Stimulated activated CD4-positive, alpha-beta T cell treated with anti-CD3 and anti-CD28 coated beads, Interleukin-12 subunit alpha, Interleukin-12 subunit beta, amount 100 ng/mL, for 48 hours (primary cell): ENCODE measurements at places on chromosomes 12 and 14.

- DNase-seq: no peak
These were observed 30.4 kb downstream of the DENND5B start for GRCh38 chr12:31560516-31560915.

GRCh38 chr12:64943686-64944085 is 119.2 kb downstream of the TBC1D30 start:
- no peak for DNase-seq

GRCh38 chr12:110065540-110065939 is 17.2 kb upstream of the C12orf76 start:
- DNase-seq: no peak

- no peak for DNase-seq
These were observed 131.6 kb upstream of the IGF1 start for GRCh38 chr12:102611995-102612394.

DNA sequence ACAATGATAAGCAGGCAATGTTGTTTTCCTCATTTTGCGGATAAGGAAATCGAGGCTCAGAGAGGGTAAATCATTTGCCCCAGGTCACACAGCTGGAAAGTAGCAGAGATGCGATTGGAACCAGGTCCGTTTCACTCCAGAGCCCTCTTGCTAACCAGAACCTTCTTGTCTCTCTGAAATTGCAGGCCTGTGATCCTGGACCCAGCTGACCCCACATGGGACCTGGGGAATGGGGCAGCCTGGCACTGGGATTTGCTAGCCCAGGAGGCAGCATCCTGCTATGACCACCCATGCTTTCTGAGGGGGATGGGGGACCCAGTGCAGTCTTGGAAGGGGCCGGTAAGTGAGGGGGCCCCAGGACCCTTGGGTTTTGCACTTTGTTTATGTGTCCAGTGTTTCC is 9.5 kb downstream of the OAS3 start:
- DNase-seq: no peak

GRCh38 chr14:90087433-90087832 is 25.6 kb downstream of the KCNK13 start:
- no peak for DNase-seq
